Upper lobe of right lung (tissue), 1 donor: ENCODE measurements at places on chromosomes 5 and 9.
A peak's percentile ranks its signal among the peaks of the same experiment; 100 is the strongest.

DNA sequence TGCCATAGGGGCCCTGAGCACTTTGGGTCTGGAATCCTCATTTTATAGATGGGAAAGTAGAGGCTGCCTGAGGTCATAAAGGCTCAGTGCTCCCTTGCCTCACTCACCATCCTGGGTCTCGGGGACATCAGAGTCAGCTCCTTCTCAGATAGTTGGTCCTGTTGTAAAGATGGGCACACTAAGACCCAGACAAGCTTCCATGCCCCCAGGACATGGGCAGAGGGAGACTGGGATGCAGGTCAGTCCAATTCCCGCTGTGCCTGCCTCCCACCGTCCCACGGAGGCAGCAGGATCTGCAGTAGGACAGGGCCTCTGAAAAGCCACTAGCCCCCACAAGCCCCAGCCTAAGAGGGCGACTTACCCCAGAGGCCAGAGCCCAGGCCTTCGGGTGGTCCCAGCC, 19.0 kb upstream of the SUSD3 start:
- no peaks in the 10 kb centered on the region for H3K4me1 ChIP-seq
- no peak overlapping the region for H3K4me3 ChIP-seq
- no peaks in the 10 kb centered on the region for H3K27me3 ChIP-seq
- no peaks in the 10 kb centered on the region for H3K36me3 ChIP-seq
- no peak overlapping the region for H3K27ac ChIP-seq

DNA sequence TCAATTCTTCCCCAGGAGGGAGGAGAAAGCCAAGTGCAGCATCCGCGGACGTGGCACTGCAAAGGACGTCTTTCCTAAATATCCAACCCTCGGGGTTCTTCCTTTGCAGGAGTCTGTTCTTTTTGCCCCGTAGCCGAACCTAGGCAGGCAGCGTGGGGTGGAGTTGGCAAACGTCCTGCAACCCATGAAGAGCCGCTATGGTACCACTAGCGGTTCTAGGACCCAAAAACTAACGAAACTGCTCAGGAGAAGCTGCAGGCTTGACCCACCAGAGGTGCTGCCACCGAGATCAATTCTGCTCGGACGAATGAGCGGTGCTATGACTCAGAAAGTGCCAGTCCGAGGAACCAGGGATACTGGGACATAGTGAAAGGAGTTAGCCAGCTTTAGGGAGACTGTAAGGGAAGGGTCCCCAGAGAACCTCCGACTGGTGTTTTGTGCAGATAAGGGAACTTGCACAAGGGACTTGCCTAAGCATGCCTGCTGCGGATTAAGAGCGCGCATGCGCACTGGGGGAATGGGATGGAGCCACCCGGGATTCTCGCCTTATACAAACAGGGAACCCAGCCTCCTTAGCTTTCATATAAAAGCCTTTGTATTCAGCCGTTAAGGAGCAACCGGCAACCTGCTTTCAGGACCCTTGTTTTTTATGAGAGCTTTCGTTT, 32.7 kb downstream of the ANXA2R start:
- H3K36me3 ChIP-seq = no peaks in the 10 kb centered on the region
- H3K27ac ChIP-seq = peak overlapping the region; percentile 94
- peaks cover 4% of the 10 kb centered on the region for H3K4me1 ChIP-seq
- peak; percentile 90 for DNase-seq
- H3K4me3 ChIP-seq = peak overlapping the region; percentile 48

- no peak overlapping the region for H3K4me3 ChIP-seq
- no peaks in the 10 kb centered on the region for H3K36me3 ChIP-seq
- H3K27me3 ChIP-seq = no peaks in the 10 kb centered on the region
- peak; percentile 66 for DNase-seq
Observed at GRCh38 chr5:43232943-43233833, 41.2 kb downstream of the NIM1K start.

- no peak overlapping the region for H3K27ac ChIP-seq
- no peaks in the 10 kb centered on the region for H3K36me3 ChIP-seq
- no peak for DNase-seq
- H3K4me1 ChIP-seq = no peaks in the 10 kb centered on the region
- H3K4me3 ChIP-seq = no peak overlapping the region
- no peaks in the 10 kb centered on the region for H3K27me3 ChIP-seq
Observed at GRCh38 chr9:4143936-4144717, 155.7 kb downstream of the GLIS3 start.

- DNase-seq = peak; percentile 69
- H3K27ac ChIP-seq = peak within 1 kb of the TSS; percentile 11
- H3K4me3 ChIP-seq = peak within 1 kb of the TSS; percentile 45
Observed at GRCh38 chr5:175444060-175444904, at the start of gene DRD1. Gene DRD1 (minus strand): TSS chr5:175444182. CDS start chr5:175443099, 1,083 bp downstream.

GRCh38 chr9:110456681-110457080, 119.0 kb upstream of the TXNDC8 start:
- no peak for DNase-seq
- H3K27ac ChIP-seq = no peak overlapping the region
- peaks cover 4% of the 10 kb centered on the region for H3K36me3 ChIP-seq
- H3K4me3 ChIP-seq = no peak overlapping the region
- H3K27me3 ChIP-seq = no peaks in the 10 kb centered on the region
- no peaks in the 10 kb centered on the region for H3K4me1 ChIP-seq

DNA sequence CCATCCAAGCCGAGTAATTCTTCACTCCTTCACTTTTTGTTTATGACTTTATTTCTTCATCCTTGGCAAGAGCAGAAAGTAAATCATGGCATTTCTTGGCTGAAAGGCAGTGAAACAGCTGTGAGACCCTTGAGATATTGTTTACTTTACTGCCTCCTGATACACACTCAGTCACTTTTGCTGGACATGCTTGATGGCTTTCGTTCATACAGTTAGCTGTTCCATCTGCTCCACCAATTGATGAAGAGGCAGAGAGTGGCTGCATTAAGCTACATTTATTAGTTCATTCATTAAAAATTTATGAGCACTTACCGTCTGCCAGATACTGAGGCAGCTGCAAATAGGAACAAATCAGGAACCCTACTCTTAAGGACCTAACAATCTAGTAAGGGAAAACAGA, 184.4 kb upstream of the OR13F1 start:
- no peaks in the 10 kb centered on the region for H3K36me3 ChIP-seq
- no peaks in the 10 kb centered on the region for H3K4me1 ChIP-seq
- no peak overlapping the region for H3K4me3 ChIP-seq

GRCh38 chr9:90240541-90240940, 402.1 kb downstream of the DIRAS2 start:
- H3K36me3 ChIP-seq = no peaks in the 10 kb centered on the region
- H3K27ac ChIP-seq = no peak overlapping the region
- no peak for DNase-seq
- H3K27me3 ChIP-seq = no peaks in the 10 kb centered on the region
- no peak overlapping the region for H3K4me3 ChIP-seq

DNA sequence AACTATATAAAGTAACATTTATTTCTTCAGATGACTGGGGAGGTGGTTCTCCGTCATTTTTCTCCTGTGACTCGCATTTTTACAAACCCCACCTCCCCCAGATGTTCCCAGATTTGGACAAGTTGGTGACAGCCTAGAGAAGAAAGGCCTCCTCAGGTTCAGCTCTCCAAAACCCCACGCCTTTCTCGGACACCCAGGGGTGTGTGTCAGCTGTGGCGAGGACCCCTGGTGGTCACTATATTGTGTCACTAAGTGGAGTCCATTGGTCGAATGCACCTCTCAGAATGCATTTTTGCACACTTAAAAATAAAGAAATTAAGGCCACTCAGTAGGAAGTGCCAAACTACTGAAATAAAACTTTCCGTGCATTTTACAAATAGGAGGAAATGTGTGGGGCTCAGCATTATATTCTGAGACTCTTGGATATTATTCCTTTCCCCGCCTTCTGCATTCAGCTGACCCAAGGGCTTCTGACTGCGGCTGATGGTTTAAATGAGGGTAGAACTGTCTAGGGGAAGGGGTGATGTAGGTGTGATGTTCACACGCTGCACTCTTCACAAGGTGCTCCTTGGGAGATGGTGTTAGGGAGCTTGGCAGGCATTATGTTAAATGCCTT, 47.6 kb downstream of the ACO1 start:
- no peaks in the 10 kb centered on the region for H3K27me3 ChIP-seq
- H3K27ac ChIP-seq = no peak overlapping the region
- no peak for DNase-seq
- H3K4me3 ChIP-seq = no peak overlapping the region

GRCh38 chr5:129724222-129724621, 23.7 kb upstream of the MINAR2 start:
- H3K4me1 ChIP-seq = no peaks in the 10 kb centered on the region
- no peak overlapping the region for H3K4me3 ChIP-seq
- no peaks in the 10 kb centered on the region for H3K36me3 ChIP-seq
- H3K27me3 ChIP-seq = no peaks in the 10 kb centered on the region
- DNase-seq = no peak
- no peak overlapping the region for H3K27ac ChIP-seq

DNA sequence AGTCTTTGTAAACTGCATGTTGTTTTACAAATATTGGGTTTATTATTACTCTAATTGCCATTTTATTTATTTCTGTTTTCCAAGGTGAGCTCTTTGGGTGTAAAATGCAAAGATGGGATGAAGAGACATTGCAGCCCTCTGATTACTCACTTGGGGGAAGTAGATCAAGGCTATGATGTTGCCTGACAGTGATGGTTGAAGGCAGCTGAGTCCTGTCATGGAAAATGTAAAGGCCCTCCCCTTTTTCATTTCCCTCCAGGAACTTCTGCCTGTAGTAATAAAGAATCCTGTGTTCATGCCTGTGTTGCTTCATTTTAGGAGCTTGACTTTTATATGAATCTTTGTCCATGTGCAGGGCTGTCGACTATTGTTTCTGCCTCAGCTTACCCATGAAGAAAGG, 605.4 kb upstream of the CLINT1 start:
- H3K27me3 ChIP-seq = no peaks in the 10 kb centered on the region
- no peaks in the 10 kb centered on the region for H3K36me3 ChIP-seq
- H3K4me1 ChIP-seq = peaks cover 7% of the 10 kb centered on the region
- peak overlapping the region; percentile 24 for H3K27ac ChIP-seq
- DNase-seq = no peak

- no peaks in the 10 kb centered on the region for H3K36me3 ChIP-seq
- peak; percentile 73 for DNase-seq
- H3K27me3 ChIP-seq = no peaks in the 10 kb centered on the region
- H3K27ac ChIP-seq = peak overlapping the region; percentile 61
Observed at GRCh38 chr9:129567842-129568559, 52.9 kb downstream of the C9orf50 start.

GRCh38 chr5:19547640-19548039, 440.4 kb downstream of the CDH18 start:
- DNase-seq = no peak
- no peak overlapping the region for H3K4me3 ChIP-seq
- no peaks in the 10 kb centered on the region for H3K4me1 ChIP-seq
- H3K27me3 ChIP-seq = no peaks in the 10 kb centered on the region
- no peak overlapping the region for H3K27ac ChIP-seq

DNA sequence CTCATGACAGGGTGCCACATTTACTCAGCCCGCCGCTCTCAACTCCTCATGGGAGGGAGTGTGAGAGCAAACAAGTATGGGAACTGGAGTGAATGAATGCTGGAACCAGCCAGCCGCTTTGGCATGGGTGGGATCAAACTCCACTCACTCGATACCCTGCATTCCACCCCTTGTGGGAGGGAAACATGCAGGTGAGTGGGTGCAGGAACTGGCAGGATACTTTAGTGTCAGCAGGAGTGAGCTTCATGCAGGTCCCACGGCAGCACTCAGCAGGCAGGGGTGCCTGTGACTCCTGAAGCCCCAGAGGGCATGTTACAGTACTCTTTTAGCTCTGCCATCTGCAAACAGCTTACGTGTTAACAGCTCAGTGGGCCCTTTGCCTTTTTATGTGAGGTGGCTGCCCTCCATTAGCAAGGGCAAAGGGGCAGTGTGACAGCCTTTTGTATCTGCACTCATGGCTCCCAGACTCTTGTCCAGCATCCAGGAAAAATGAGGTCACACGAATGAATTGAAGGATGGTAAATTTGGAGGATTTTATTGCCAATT, 433.2 kb upstream of the NMUR2 start:
- no peak overlapping the region for H3K27ac ChIP-seq
- no peaks in the 10 kb centered on the region for H3K4me1 ChIP-seq
- no peaks in the 10 kb centered on the region for H3K36me3 ChIP-seq
- DNase-seq = no peak
- H3K27me3 ChIP-seq = no peaks in the 10 kb centered on the region

GRCh38 chr5:177008716-177009115, 2.1 kb upstream of the UIMC1 start:
- no peak for DNase-seq
- H3K27me3 ChIP-seq = no peaks in the 10 kb centered on the region
- peaks cover 19% of the 10 kb centered on the region for H3K4me1 ChIP-seq
- no peaks in the 10 kb centered on the region for H3K36me3 ChIP-seq

- H3K27ac ChIP-seq = no peak overlapping the region
- no peaks in the 10 kb centered on the region for H3K27me3 ChIP-seq
- H3K4me3 ChIP-seq = no peak overlapping the region
- no peak for DNase-seq
Observed at GRCh38 chr5:142639455-142639854, 46.4 kb downstream of the FGF1 start.

DNA sequence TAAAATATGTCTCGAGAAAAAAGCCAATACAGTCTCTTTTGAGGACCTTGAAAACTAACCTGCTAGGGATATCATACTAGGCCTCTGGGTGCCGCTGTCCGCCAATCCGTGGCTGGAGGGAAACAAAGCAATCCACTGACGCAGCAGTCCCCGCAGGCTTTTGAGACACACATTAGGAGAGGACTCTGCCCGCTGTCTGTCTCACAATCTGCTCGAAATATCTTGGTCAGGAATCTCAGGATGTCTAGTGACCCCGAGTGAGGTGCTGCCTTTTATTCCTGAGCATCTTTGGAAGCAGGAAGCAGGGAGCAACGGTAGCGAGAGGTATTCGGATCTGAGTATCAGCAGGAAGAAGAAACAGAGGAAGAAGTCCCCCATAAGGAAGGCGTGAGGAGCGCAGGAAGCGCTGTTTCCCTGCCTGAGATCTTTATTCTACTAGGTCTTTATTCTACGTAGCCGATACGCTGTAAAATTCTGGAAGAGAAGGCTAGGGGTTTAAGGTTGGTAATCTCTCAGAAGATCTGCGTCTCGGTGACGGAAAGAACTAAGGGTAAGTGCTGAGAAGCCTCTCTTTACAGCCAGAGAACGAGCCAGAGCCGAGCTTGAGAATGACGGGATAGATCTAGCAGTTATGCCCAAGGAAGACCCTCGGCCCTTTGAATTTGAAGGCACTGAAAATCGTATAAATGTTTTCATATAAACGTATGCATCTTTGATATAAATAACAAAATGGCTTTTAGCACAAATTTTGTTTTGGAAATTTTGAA, 4.0 kb upstream of the PCDHGA1 start:
- H3K27me3 ChIP-seq = peaks cover 3% of the 10 kb centered on the region
- H3K4me1 ChIP-seq = no peaks in the 10 kb centered on the region
- no peak overlapping the region for H3K27ac ChIP-seq
- no peaks in the 10 kb centered on the region for H3K36me3 ChIP-seq
- peak; percentile 73 for DNase-seq

DNA sequence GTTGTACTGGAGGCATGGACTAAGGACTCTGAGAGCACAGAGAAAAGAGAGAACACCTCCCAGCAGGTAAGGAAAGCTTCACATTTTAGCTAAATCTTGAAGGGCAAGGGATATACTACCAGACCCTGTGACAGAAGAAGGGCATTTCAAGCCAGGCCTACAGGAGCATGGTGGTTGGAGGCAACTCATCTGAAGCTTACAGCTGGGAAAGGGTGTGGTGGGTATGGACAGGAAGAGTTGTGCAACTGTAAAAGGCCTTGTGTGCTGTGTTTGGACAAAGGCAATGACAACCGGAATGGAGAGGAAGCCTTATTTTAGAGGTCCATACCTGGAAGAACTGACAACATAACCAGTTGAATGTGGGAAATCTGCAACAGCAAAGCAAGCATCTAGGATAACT, 31.2 kb downstream of the NIPSNAP3B start:
- no peaks in the 10 kb centered on the region for H3K4me1 ChIP-seq
- H3K27me3 ChIP-seq = no peaks in the 10 kb centered on the region
- DNase-seq = no peak
- peaks cover 97% of the 10 kb centered on the region for H3K36me3 ChIP-seq
